ENCODE measurements at places on chromosomes 13 and 19.

- no peak for DNase-seq
Observed at GRCh38 chr13:102700088-102701031, 5.5 kb upstream of the METTL21C start.

DNA sequence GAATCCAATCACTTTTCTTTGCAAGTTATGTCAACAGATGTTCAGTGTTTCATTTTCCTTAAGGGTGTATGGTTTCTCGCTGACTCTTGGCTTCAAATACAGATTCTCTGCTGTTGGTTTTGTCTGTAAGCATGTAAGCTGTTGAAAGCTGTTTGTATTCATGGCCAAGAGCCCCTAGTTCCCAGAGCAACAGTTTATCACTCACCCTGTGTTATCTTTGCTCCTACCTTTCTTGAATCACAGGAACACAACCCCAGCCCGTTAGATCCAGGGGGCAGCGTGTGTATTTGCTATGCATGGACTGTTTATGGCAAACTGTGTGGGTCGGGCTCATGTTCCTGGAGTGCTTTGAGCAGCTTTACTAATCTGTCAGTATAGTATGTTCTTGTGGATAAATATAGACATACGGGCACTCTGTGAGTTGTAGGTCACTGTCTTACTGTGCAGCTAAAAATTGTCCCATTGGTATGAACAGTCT lies 28.9 kb downstream of the FRY start:
- DNase-seq, result no peak

- peak; percentile 34 for DNase-seq
Observed at GRCh38 chr13:26051657-26052311, at the start of gene SHISA2. Gene SHISA2, minus strand, starts transcription at chr13:26052016. Its CDS starts 1,041 bp downstream, at chr13:26050975.

DNA sequence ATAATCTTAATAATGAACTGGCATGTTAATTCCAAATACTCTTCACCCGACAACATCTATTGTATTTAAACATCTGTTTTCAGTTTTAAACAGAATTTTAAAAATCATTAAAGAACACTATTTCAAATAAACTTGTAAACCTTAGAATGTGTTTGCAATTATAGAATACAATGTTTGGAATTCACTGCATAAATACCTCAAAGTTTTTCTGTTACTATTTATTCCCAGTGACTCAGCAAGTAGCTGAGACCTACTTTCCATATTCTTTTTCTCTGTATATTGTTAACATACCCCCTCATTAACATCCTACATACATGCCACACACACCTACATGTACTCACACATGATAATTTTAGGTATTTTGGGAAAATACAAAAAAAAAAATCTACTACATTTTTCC lies 1134.3 kb downstream of the SLITRK1 start:
- DNase-seq, result no peak

DNA sequence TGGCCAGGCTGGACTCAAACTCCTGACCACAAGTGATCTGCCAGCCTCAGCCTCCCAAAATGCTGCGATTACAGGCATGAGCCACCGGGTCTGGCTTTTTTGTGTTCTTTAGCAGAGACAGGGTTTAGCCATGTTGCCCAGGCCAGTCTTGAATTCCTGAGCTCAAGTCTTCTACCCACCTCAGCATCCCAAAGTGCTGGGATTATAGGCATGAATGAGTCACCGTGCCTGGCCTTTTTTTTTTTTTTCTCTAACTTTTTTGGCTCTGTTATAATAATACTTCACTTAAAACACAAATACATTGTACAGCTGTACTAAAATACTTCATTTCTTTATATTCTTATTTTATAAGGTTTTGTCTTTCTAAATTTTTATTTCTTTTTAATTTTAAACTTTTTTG lies 599.5 kb upstream of the PCDH9 start:
- no peak for DNase-seq

DNA sequence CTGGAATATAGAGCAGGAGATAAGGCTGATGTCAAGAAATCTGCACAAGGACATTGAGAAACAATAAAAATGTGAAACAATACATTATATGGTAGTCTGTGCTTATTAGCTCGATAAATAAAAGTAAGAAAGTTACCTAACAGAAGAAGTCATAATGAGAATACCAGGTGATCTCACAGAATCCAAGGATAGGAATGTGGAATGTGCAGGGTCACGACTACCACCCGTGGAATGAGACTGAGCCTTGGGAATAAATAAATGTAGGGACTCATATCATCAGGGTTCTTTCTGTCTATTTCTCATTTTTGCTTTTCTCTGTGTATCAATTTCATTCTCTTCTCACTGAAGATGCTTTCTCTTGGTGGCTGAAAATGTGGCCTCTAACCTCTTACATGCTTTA lies 26.0 kb upstream of the KBTBD7 start:
- DNase-seq, result no peak

DNA sequence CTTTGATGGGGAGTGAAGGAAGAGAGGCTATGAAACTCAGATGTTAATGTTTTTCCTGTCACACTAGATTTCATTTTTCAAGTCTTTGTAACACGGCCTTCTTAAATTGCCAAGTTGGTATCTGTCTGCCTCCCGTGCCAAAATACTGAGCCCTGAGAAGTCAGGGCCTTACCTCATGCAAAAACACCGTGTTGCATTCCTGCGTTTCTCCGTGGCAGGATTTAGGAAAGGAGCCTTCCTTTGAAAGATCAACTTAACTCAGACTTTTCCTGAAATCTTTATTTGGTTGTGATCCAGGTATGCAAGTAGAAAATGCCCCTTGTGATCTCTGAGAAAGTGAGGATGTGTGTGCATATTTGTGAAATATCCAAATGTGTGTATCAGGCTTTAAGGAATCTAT lies 1291.0 kb upstream of the SLC10A2 start:
- DNase-seq, result no peak

GRCh38 chr13:77099415-77099814 lies 72.5 kb upstream of the FBXL3 start:
- peak; percentile 4 for DNase-seq

- DNase-seq, result peak; percentile 65
Observed at GRCh38 chr19:12777217-12778016, 2.1 kb upstream of the HOOK2 start.

DNA sequence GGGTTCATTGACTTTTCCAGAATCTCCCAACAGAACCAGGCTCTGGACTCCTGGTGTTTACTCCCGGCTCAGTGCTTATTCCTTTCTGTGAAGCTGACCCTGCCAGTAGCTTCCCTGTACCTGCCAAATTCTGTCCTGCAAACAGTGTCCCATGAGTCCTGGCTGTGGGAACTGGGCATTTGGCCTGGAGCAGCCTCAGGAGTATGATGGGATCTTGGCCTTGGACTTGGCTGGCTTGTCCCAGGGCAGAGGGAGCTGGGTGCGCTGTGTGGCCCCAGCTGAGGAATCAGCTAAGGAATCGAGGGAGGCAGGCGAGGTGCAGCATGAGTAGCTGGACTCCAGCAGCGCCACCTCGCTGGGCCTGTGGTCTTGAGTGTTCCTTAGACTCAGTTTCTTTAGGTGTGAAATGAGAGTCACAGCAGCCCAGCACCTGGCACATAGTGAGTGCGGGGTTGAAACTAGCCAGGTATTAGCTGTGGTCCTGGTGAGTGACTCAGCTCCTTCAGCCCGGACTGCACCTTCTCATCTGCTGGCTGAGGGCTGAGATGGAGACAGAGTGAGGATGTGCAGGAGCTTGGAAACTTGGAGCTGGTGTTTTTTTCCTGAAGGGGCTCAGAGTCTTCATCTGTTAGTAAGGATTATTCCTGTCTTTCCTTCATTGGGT lies 10.4 kb downstream of the CLASRP start:
- DNase-seq, result no peak

DNA sequence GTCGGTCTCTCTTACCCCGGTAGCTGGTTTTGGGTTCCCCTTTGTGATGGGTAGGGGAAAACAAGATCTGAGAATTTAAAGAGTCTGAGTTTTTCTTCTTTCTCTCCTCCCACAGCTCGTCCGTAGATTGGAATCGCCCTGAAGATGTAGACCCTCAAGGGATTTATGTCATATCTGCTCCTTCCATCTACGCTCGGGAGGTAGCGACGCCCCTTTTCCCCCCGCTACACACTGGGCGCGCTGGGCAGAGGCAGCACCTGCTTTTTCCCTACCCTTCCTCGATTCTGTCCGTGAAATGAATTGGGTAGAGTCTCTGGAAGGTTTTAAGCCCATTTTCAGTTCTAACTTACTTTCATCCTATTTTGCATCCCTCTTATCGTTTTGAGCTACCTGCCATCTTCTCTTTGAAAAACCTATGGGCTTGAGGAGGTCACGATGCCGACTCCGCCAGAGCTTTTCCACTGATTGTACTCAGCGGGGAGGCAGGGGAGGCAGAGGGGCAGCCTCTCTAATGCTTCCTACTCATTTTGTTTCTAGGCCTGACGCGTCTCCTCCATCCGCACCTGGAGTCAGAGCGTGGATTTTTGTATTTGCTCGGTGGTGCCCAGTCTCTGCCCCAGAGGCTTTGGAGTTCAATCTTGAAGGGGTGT lies 7.1 kb upstream of the SELENOV start:
- no peak for DNase-seq

- no peak for DNase-seq
Observed at GRCh38 chr13:21522847-21523246, 63.7 kb upstream of the ZDHHC20 start.

DNA sequence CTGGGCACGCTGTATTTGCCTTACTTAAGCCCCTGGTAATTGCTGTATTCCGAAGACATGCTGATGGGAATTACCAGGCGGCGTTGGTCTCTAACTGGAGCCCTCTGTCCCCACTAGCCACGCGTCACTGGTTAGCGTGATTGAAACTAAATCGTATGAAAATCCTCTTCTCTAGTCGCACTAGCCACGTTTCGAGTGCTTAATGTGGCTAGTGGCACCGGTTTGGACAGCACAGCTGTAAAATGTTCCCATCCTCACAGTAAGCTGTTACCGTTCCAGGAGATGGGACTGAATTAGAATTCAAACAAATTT lies 676 bp downstream of the BRCA2 start:
- no peak for DNase-seq

- DNase-seq, result no peak
Observed at GRCh38 chr13:84481958-84482357, 599.7 kb upstream of the SLITRK1 start.

DNA sequence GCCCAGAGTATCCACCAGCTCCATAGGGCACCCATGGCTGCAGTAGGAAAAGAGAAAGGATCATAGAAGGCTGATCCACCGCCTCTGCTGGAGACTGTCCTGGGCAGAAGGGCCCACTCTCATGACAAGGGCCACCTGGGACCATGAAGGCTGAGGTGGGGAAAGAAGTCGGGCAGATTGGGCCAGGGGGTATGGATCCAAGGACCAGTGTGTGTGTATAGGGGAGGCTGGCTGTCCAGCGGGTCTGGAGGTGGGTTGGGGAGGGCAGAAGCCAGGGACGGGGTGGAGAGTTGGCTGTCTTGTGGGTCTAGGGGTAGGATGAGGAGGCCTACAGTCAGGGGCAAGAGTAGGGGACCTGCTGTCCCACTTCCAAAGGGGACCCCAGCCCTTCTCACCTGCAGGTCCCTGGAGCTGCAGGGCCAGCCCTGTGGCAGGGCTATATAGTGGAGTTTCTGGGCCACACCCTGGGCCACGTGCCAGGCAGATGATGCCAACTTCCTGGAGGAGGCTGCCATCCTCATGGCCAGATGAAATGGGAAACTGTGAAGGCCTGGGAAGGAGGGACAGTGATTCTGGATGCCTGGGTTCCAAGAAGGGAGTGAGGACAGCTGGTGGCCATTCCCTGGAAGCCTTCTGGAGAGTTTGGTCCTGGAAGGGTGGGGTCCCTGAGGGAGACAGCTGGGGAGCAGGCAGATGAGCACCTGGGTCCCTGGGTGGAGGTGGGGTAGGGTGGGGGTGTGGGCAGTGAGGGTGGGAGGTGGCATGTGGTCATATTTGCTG lies at the start of gene FCGBP:
TSS of gene FCGBP (minus strand) at position 51 of the 780 bp plus-strand sequence.
- no peak for DNase-seq

GRCh38 chr13:31204592-31204991 lies 4.8 kb downstream of the B3GLCT start:
- DNase-seq, result no peak

DNA sequence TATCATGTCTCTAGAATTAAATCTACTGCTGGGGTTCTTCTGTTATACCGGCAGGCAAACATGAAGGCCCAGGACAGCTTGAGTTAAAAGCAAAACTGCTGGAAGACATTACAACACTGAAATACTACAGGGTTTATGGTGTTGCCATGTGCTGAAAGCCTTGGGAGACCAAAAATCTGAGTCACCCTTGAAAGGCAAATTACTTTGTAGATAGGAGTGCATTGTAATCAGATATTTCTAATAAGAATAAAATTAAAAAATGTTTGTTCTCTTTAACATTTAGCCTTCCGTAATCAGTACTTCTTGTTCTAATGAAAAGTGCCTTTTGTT lies 181.3 kb downstream of the PCDH9 start:
- DNase-seq, result no peak

DNA sequence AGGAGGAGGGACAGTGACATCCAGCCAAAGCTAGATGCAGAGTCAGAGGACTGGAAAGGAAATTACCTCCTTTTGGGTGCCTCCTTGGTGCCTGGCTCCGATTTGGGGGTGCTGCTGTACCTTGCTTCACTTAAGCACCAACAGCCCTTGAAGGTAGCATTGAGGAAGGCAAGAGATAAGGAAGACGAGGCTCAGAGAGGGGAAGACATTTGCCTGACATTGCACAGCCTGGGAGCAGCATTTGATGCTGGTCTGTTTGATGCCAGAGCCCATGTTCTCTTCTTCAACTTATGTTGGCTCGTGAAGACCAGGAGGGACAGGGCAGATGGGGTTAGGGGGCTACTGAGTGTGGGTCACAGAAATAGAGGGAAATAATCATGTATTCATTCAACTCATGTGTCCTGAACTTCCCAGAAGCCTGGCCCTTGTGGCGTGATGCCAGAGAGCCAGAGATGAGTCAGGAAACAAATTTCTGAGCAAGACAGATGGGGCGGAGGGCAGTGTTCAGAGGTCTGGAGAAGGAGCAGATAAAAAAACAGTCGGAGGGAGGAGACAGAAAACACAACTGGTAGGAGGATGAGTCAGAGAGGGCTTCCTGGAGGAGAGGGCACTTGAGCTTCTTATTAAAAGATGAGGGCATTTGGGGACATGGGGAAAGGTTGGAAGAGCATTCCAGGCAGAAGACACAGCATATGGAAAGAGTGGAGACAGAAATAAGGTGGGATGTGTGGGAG lies 3.0 kb upstream of the C19orf81 start:
- no peak for DNase-seq

DNA sequence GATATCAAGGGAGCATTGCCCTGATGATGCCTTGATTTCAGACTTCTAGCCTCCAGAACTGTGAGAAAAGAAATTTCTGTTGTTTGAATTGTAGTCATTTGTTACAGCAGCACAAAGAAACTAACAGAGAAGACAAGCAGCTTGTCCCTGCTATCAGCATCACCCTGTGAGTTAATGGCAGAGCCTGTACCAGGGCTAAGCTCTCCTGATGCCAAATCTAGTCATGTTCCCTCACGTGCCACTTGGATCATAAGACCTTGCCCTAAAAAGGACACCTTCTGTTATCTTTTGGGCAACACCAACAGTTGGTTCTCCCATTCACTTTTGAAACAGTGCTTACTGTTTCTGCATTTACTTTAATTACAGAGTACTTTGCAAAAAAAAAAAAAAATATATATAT lies 14.8 kb downstream of the RCBTB2 start:
- no peak for DNase-seq

- no peak for DNase-seq
Observed at GRCh38 chr19:13020002-13020414, 24.7 kb downstream of the NFIX start.

Data from NCI-H1436 (cell line).